ENCODE measurements at places on chromosomes 3 and 15. TPM values are rescaled to one million over a fixed set of nuclear protein-coding genes. Genes with fewer than 3 reads are reported as not detected.

The GOLGA6L9 gene
- polyA plus RNA-seq: 3.9 TPM

The DCBLD2 gene
- 27.5 TPM for polyA plus RNA-seq

The SAMD7 gene
- not detected for polyA plus RNA-seq

The SLC22A13 gene
- polyA plus RNA-seq: 0.24 TPM

- no peak for DNase-seq
These were observed 103.6 kb upstream of the ABHD17C start for GRCh38 chr15:80591471-80591870.

DNA sequence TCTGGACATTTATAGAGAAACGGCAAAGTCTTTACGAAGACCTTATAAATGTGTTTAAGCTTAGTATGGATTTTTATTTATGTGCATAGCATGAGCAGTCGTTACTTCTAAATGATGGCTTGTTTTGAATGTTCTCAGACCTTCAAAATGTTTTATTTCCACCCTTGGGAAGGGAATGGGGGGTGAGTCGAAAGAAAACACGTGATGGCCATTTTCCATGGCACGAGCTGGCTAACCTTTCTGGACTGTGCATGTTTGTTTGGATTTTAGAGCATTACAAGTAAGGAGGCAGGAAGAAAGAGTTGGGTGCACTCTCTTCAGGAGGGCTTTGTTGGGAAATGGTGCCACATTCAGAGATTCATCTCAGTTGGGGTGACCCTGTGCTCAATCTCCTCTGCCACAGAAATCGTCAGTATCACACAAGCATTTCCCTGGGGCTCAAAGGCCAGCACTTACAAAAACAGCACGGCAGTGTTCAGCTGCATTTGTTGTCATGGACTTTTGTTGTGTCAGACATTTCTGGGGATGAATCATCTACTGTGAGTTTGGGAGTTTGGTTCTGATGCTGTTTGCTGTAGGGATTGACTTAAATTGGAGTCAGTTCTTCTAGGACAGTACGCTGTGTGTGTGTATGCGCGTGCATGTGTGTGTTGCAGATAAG, 52.3 kb upstream of the ADAMTS9 start:
- no peak for DNase-seq

DNA sequence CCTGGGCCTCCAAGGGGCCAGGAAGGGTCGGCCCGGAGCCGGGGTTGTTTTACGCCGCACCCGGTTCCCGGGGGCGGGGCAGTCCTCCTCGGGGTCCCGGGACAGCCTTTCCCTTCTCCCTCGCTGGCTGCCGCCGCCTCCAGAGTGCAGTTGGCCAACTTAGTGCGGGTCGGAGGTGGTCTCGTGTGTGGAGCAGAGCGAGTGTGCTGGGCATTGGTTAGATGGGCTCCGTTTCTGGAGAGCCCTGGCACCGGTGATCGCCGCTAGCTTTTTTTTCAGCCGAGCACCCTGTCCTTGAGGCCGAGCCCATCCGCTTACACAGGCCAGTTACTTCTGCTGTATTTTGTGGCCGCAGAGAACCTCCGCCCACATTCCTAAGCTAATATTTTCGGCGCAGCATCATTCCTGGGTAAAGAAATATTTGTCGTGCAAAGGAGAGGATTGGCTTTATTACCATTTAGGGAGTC, 585 bp downstream of the KIF23 start:
- DNase-seq: no peak

- no peak for DNase-seq
These were observed 212.5 kb downstream of the FMN1 start for GRCh38 chr15:32982001-32982400.

- DNase-seq: no peak
These were observed 27.9 kb upstream of the SLC12A8 start for GRCh38 chr3:125240496-125240895.

- no peak for DNase-seq
These were observed 148.3 kb upstream of the NPHP3 start for GRCh38 chr3:132870541-132870940.

DNA sequence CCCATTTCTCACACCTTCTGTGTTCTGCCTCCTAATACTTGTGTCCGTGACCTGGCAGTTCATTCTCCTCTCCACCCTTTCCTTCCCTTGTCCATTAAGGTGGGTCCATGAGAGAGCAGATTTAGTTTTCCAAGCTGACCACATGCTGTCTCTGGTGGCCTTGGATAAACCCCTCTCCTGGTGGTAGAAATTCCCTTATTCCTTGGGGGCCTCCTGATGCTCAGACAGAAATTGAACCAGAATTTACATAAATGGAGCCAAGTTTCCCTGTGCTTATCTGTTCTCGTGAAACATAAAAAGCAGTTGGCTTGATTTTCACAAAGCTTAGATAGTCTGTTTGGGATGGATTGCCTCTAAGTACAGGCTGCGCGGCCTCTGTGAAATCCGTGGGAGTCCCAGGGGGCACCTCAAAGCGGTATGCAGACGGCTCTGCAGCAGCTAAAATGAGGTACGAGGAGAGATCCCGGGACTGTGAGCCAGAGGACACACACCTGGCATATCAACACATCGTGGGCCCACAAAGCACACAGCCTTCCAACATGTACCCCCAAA, 101.0 kb upstream of the NMNAT3 start:
- DNase-seq: no peak

DNA sequence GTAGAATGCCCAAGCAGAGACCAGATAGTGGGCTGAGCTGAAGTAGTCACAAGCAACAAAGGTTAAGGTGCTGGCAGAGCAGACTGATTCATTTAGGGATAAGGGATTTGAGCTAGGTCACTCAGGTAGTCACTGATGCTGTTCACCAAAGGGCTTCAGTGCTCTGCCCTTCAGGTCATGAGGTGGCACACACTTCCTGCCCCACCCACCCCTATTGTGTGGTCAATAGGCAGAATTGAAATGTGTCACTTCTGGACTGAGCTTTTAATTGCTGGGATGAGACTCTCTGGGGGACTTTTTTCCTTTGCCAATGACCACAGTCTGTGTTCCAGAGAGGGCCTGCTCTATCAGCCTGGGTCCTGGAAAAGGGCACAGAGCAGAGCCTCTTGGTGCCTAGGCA, 2.9 kb upstream of the DIS3L start:
- no peak for DNase-seq

DNA sequence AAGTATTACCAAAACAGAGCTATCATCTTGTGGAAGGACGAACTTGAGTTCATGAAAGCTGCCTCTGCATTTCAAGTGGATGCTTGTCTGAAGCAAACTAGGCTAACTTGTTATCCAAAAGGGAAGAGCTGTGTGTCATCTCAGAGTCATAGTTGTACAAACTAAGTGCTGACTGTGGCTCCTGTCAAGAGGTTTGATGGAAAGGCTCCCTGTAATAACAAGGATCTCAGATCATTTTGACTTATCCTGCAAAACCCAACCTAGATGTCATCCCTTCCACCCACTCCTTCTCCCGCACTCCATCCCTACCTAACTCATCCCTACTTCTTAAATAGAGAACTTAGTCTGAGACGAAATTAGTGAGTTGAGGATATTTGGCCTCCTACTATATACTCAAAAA, 110.8 kb downstream of the NR2E3 start:
- DNase-seq: no peak

- DNase-seq: no peak
These were observed 134.3 kb upstream of the PRR20G start for GRCh38 chr3:127421943-127422662.

DNA sequence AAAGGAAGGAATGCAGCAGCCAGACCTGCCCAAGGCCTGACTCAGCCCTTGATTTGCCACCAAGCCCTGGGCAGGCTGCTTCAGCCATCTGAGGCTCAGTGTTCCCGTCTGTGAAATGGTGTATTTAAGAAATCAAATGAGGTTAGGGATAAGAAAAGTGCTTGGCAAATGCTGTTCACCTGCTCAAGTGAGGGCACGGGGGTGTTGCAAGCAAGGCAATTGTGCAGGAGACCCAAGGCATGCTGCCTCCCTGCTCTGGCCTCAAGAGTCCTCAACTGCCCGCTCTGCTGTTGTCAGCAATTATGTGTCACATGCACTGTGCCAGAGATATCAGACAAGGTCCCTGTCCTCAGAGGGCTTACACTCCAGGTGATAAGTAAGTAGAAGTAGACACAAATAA, 101.8 kb downstream of the TPRA1 start:
- no peak for DNase-seq

DNA sequence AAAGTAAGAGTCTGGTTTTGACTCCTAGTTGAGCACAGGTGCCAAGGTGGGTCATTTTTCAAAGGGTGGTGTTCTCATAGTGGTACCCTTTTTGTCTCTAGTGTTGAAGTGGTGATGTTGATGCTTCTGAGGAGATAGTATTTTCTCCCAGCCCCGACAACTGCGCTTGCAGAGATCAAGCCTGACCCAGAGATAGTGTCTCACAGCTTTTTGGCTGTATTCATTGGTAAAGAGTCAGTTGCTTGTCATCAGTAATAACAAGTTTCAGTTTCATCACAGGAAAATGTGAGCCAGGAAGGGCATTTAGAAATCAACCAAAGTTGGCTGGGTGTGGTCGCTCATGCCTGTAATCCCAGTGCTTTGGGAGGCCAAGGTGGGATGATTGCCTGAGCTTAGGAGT, 139.3 kb downstream of the NFKBIZ start:
- no peak for DNase-seq

Data from forelimb muscle (tissue), 1 donor.